ENCODE measurements at places on chromosomes 3 and 15.

DNA sequence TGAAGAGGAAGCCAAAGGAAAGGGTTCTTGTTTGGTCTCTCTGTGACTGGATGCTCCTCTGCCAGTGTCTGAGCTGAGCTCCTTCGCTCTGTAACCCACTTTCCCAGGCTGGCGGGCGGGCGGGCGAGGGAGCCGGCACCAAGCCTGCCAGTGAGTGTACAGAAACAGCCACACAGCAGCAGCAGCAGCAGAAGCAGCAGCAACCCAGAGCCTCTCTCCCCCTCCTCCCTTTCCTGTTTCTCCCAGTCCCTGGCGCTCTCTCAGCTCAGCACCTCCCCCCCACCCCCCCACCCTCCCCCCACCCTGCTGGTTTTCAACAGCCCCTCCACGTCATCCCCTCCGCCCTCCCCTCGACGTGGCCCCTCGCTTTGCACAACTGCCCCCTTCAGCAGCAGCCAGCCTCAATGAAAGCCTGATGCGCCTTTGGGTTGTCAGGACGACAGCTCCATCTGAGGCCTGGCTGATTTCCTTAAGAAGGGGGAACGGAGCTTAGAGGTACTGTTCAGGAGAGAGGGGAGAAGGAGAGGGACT lies at the start of gene LSAMP:
LSAMP (minus strand) TSS at position 177 of the 531 bp plus-strand sequence.
- no peak for DNase-seq

DNA sequence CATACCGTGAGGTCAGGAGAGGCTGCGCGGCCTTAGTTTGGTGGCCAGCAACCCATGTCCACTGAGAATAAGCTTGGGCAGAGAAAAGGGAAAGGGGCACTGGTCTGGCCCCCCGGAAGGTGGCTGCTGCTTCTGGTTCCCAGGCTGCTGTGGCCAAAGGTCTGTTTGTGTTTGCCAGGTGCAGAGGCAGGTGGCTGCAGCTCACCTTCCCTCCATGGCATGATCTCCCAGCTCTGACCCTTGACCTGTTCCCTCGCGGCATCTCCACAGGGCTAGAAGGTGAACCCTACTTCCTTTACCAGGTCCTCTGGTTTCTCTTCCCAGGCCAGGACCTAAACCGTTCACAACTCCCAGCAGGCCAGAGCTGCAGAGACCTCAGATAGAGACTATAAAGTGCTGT lies 13.8 kb downstream of the VPS18 start:
- no peak for DNase-seq

DNA sequence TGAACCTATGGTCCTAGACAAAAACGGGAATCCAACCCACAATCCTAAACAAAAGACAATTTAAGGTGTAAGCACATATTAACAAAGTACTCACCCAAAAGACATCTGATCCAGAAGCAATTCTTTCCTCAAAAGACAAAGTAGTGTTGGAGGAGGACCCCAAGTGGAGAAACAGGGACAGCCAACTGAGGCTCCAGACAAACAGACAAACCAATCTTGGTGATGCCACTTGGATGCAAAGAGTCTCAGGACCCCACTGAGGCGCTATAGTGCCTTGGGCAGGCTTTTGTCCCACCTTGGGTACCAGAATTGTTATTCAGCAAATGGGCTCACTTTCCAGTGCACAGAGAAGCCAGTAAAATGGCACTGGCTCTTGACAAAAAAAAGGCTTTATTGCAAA lies 613.8 kb downstream of the DIPK2A start:
- no peak for DNase-seq

GRCh38 chr15:90174140-90174875 lies 26.8 kb upstream of the SEMA4B start:
- DNase-seq, result no peak

- DNase-seq, result no peak
Observed at GRCh38 chr3:141246958-141247301, 15.3 kb downstream of the PXYLP1 start.

GRCh38 chr3:167813169-167814123 lies 77.9 kb downstream of the SERPINI1 start:
- no peak for DNase-seq

- DNase-seq, result no peak
Observed at GRCh38 chr3:175735866-175736265, 876.7 kb downstream of the NAALADL2 start.

GRCh38 chr3:39981547-39982184 lies 172.3 kb downstream of the MYRIP start:
- no peak for DNase-seq

GRCh38 chr3:32249184-32249782 lies 10.8 kb downstream of the CMTM8 start:
- no peak for DNase-seq

DNA sequence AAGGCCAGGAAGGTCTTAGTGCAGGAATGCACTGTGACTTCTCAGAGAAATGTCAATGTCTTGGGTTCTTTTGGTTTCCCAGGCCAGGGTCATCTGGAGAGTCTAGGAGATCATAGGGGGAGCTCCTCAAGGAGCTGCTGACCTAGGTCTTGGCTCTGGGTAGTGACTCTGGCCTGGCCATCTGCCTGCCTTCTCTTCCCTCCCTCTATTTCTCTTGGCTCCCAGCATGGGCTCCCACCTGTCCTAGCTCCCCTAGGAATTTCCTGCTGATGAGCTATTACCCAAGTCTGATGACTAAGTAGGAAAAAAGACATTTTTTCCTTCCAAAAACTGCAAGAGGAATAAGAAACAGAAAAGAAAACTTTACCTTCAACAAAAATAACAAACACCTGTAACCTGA lies 57.4 kb downstream of the BSN start:
- no peak for DNase-seq

DNA sequence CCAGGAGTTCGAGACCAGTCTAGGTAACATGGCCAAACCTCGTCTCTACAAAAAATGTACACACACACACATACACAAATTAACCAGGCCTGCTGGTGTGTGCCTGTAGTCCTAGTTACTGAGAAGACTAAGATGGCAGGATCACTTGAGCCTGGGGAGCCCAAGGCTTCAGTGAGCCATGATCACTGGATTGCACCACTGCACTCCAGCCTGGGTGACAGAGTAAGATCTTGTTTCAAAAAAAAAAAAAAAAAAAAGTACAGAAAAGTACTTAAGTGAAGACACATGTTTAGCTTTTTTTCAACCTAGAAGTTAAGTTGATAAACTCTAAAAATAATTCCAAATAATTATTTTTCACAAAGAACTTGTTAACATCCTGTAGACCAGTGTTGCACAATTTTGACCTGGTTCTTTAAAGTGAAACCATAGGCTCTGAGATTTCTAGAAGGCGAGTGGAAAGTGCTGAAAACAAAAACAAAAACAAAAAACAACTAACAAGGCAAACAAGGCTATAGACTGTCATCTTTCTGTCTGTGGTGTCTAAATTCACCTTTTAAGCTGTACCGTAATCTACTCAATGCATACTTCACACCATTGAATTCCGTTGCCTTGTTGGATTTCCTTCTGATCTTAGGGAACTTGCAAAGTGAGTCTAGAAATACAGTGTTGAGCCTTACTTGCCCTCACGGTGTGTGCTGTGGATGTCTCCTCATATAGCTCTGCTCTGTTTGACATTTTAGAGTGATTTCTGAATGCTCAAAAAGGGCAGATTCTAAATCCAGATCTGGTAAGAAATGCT lies 63.5 kb downstream of the CHST2 start:
- no peak for DNase-seq

GRCh38 chr15:46131876-46132275 lies 497.0 kb downstream of the SQOR start:
- no peak for DNase-seq

- DNase-seq, result no peak
Observed at GRCh38 chr3:165755571-165755970, 81.7 kb downstream of the BCHE start.

GRCh38 chr15:50219820-50220219 lies 37.8 kb downstream of the SLC27A2 start:
- DNase-seq, result no peak

DNA sequence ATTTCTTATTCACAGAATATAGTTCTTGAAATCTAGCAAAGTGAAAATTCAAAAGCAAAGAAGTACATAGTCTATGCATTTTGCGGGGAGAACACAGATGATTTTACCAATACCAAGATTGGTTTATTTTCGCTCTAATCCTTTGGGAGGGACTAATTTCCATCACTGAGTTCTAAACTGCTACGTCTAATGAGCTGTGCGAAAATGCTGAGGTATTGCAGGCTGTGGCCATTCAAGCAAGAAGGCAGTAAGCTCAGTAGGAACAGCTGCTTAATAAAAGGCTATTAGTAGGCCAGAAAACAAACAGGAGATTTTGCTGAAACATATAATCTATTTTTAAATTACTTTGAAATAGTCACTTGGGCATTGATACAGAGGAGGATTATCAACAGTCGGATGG lies 379.0 kb downstream of the CNTN4 start:
- DNase-seq, result no peak

DNA sequence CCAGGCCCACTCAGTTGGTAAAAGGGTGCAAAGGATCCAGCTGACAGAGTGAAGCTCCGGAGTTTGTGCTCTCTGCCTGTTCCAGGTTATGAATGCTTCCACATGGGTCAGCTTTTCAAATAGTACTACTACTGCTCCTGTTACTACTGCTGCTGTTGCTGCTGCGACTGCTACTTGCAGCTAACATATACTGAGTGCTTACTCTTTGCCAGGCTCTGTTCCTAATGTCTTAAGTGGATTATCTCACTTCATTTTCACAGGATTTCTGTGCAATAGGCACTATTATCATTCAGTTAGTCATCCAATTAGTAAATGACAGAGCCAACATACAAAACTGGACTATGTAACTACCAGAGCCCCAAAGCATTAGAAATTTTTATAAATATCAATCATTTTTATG lies 106.5 kb downstream of the IQCH start:
- no peak for DNase-seq

DNA sequence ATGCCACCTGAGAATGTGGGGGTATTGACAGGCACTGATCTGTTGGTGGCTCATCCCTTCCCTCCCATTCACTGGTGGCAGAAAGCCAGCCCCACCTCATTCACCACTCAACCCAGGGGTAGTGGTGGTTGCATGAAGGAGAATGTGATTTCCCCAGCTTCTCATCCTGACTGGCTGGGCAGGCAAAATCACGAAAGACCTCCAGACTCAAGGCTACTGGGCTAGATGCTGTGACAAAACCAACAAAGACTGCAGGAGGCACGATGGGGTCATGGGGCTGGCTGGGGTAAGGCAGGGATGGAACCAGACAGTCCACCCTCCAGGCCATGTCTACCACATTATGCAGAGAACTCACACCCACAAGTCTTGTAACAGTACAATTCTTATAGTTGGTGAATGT lies 33.9 kb downstream of the FSTL1 start:
- no peak for DNase-seq

- no peak for DNase-seq
Observed at GRCh38 chr3:71803248-71803647, 18.3 kb upstream of the PROK2 start.

DNA sequence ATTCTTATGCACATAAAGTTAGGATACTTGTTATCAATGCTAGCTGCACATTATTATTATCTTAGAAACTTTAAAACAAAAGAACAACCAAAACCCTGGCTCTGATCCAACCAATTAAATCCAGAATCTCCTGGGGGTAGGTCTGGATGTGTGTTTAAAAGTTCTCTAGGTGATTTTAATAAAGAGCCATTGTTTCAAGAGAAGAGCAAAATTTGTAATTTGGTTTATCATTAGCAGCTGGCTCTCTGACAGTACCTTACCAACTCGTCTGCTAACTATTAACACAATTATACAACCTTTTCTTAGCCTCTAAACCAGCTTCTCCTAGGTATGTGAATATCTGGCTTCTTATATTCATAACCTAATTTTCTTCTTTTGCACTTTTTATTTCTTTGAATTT lies 68.9 kb downstream of the IFT80 start:
- DNase-seq, result no peak

- no peak for DNase-seq
Observed at GRCh38 chr3:170804078-170804477, 65.9 kb downstream of the RPL22L1 start.

DNA sequence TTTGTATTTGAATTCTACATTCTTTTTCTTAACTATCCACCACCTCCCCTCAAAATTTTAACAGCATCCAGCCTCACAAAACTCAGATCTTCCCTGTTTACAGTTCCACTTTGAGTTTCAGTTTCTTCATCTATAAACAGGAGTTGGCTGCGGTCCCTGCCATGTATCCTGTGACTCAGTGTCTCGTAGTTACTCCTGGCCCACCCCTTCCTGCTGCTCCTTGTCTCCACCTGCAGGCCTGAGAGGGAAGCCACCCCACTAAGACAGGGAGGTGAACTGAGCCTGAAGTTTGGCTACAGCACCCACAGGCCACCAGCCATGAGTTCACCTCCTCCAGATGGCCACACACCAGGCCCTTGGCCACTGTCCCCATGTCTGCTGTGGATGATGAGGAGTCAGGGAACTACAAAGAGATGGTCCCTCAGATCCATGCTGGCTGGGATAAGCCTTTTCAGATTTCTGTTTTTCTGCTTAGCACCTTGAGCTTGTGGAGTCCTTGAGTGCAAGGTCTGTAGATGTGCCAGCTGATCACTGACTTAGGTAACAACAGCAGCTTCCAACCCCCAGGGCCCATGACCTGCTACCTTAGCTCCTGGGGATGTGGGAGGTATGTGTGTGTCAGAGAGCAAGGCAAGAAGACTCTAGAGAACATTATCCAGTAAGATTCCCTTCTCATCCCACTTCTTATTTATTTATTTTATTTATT lies 37.5 kb downstream of the CD86 start:
- DNase-seq, result no peak

GRCh38 chr3:31210068-31210645 lies 315.7 kb upstream of the GADL1 start:
- no peak for DNase-seq

- DNase-seq, result no peak
Observed at GRCh38 chr15:59687836-59688235, 1.3 kb downstream of the BNIP2 start.

DNA sequence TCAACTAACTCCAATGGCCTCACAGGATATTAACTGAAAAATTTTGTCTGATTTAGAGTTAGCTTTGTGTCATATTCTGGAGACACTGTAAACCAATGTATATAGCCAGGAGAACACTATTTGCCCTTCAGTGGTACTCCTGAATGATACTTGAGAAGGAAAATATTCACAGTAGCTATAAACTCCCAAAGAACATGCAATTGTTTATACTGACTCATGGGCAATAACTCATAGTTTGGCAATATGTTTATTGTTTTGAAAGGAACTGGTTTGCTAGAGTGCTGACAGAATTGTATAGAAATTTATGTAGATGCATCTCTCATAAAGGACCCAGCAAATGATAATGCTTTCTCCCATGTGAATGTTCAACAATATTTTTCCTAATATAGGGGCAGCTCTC lies 537.6 kb downstream of the PLOD2 start:
- no peak for DNase-seq

- DNase-seq, result no peak
Observed at GRCh38 chr15:101494251-101494796, 4.8 kb upstream of the PCSK6 start.

GRCh38 chr15:67407786-67408185 lies 113.1 kb upstream of the C15orf61 start:
- no peak for DNase-seq

- DNase-seq, result no peak
Observed at GRCh38 chr3:154758109-154758868, 321.8 kb upstream of the MME start.
